Hypothalamus (tissue), 51 donors: ENCODE measurements at places on chromosomes 3 and 15.

- DNase-seq: no peak
Measured at GRCh38 chr15:72851586-72851985, 68.0 kb upstream of the ADPGK start.

DNA sequence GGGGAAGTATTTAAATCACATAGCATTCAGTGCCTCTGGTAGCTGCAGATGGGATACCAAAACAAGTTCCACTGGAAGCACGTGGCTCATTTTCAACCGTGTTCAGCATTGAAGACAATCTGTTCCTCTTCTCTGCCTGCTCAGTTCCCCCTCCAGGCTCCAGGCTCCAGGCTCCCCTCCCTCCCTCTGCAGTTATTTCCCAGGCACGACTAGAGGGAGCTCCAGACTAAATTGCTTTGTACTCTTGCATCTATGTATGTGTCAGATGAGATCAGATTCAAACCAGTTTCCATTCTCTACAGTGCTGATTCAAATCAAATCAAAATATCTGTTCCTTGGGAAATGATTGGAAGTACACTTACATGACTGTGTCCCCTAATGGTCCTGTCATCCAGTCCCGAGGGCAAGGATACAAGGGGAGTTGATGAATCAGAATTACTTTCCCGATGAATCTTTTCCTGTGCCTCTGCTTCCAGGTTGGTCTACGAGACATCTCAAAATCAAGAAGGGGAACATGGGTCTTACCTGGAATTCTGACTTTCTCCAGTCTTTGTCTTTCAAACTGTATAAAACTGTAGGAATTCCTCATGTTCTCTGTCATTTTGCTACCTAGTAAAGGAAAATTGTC, 600.5 kb downstream of the EDEM1 start:
- peak; percentile 5 for DNase-seq

DNA sequence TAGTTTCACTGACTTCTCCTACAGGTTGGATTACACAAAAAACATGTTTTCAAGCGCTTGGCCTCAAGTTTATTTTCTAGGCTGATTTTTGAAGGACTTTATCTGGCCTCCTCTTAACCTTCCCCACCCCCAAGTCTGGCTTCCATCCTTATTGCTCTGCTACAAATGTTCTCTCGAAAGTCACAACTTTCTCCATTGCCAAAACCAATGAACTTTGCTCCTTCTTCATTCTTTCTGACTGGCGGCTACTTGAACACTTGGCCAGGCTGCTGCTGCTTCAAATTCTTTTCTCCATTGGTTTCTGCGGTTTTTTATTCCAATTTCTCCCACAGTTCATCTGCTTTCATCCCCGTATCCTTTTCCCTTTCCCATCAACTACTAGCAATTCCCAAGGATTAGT, 106.6 kb downstream of the TOP2B start:
- no peak for DNase-seq

DNA sequence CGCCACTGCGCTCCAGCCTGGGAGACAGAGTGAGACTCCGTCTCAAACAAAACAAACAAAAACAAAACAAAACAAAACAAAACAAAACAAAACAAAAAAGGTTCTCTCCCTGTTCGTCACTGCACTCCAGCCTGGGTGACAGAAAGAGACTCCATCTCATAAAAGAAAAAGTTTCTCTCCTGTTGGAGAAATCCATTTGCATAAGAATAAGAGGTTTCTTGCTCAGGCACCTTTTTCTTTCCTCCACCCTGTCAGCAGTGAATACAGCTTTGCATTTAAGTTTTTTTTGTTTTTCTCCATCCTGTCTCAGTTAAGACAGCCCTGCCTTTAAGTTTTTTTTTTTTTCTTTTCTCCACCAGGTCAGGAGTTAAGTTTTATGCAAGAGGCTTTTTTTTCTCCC, 109.5 kb downstream of the DPH6 start:
- no peak for DNase-seq

DNA sequence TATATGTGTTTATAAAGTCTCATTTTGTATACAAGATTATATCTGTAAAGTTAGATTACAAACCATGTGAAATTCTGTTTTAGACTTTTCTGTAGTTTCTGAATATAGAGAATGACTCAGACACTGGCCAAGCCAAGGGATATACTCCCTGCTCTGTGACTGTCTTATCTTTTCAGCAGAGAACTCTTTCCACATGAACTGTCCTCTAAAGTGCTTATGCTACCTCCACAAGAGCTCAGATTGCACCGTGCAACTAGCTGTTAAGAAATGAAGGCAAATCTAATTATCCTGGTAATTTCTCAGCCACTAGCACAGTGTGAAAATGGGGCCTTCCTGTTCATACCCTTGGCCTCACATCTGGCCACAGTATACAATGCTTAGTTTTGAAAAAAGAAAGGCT, 44.3 kb upstream of the CPNE4 start:
- no peak for DNase-seq

DNA sequence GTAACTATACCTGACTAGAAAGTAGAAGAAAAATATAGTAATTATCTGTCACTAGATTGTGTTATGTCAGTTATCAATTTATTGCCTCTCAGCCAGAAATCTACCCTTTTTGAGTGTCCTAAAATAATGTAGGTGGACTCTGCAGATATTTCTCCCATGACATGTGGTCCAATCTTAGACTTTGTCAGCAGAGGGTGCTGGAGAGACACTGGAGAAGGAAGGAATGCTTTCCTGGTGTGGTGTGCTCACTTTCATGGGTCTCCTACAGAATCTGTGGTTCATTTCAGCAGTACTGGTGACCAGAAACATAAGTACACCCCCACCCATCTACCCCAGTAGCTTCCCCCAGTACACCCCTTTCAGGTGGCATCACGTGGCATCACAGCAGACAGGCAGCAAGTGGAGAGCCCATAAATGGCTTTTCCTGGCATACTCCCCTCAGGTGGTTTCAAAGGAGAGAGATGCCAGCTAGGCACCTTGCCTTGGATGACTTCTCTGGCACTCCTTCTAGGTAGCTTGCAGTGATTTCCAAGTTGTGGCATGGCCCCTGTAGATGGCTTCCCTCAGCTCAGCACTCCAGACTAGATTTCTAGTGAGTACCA, 114.7 kb downstream of the GADL1 start:
- DNase-seq: no peak

DNA sequence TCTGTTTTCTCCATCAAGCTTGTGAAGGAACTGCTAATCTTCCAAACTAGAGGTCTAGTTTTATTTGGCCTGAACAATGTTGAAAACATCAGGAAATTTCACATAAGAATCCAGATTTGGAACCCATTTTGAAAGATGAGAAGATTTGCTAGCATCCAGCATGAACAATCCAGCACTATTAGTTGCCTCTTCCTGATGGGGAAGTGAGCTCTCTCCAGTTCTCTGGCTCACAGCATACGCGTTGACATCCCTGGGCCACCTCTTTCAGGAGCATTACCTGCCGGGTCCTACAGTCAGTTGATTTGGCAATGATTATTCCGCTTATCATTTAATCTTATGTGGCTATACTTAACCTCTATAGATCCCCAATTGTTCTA, 10.9 kb downstream of the GPR87 start:
- DNase-seq: no peak

DNA sequence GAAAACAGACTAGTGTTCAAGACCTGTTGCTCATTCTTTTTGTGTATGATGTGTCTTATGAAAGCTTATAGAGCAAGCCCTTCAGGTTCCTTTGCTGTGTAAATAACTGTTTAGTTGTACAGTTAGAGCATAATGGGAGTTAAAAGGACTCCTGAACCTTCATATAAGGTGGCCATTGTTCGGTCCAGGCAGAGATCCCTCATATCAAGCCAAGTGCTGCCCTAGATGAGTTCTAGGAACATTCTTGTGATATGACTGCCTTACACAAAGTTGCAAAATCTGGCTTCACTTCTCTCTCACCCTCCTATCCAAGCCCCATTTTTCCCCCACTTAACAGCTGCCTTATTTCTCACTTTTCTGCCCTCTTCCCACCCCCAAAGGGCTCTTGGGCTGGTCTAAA, 26.9 kb downstream of the GYG1 start:
- DNase-seq: no peak

DNA sequence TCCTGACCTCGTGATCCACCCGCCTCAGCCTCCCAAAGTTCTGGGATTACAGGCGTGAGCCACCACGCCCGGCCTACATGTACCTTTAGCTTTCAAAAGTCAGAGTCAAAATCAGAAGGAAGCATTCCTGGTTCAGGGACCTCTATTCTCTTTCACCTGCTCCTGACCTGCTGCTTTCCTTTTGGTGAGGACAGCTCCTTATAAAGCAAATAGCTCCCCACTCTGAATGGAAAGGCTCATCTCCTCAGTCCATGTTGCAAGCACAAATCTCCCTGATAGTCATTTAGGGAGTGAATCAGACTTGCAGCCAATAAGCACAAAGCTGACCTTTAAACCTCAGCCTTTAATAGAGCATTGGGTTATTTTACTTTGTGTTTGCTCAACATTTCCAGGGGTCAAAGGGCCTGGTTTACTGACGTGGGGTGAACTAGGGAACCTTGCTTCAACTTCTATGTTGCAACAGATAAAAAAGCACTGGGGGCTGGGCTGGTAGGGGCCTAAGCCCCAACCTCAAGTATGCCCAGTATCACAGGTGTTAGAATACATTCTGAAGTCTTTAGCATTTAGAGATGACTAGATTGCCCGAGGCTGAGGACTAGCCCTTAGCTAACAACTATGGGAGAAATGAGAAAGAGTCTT, 43.1 kb downstream of the THRB start:
- no peak for DNase-seq

GRCh38 chr3:111314181-111314873, 227.7 kb upstream of the CD96 start:
- no peak for DNase-seq

GRCh38 chr3:23067116-23067515, 136.0 kb upstream of the UBE2E2 start:
- DNase-seq: no peak

GRCh38 chr3:187406927-187407326, 38.7 kb downstream of the RTP4 start:
- no peak for DNase-seq

DNA sequence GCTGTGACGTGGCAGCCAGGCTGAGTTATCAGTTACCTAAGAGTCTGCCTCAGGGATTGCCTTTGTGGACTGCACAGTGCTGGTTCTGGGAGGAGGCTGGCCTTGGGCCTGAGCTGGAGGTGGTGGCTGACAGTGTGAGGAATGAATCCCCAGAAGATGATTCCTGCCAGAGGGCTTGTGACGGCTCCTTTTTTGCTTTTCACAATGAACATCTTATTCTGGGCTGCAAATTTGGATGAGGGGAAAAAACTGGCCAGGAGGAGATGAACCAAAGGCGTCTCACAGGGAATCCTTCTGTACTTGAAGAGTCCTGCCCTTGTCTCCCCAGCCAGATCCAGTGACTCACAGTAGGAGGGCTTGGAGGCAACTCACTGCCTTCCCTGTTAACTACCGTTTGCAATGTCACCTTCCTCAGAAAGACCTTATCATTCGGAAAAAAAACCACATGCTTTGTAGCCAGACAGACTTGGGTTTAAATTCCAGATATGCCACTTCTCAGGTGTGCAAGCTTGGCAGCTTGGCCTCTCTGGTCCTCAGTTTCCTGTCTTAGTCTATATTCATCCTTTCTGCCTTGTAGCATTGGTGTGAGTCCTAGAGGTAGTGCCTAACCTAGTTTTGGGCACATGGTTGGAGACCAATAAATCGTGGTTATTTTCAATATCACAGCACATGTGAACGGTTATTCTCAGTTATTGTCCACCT, 19.1 kb downstream of the ST6GAL1 start:
- no peak for DNase-seq

DNA sequence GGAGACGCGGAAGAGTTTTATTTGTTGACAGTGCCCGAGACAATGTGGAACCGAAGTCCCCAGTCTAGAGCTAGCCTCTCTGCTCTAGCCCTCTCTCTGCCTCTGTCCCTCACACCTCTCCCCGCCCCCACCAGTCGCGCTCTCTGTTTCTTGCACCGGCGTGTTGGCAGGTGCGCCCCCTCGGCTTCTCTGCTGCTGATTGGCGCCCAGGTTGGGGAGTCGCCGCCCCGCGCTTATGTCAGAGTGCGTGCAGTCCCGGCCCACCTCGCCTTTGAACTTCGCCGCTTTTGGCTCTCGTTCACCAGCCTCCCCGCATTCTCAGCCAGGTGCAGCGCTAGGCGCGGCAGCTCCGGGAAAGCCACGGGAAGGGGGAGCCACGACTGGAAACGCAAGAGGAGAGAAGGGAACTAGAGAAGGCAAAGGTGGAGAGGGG, at the start of gene SOX14:
Gene SOX14 (plus strand): TSS at position 315 of the 433 bp plus-strand sequence. CDS start 470 bp downstream, outside the sequence.
- no peak for DNase-seq

- DNase-seq: no peak
Measured at GRCh38 chr3:42491881-42492507, 10.4 kb upstream of the VIPR1 start.

- no peak for DNase-seq
Measured at GRCh38 chr15:62792986-62793751, 249.4 kb upstream of the TPM1 start.

GRCh38 chr3:149860881-149861280, 47.9 kb downstream of the RNF13 start:
- no peak for DNase-seq

GRCh38 chr15:41853831-41854230, 15.2 kb downstream of the PLA2G4B start:
- DNase-seq: no peak

DNA sequence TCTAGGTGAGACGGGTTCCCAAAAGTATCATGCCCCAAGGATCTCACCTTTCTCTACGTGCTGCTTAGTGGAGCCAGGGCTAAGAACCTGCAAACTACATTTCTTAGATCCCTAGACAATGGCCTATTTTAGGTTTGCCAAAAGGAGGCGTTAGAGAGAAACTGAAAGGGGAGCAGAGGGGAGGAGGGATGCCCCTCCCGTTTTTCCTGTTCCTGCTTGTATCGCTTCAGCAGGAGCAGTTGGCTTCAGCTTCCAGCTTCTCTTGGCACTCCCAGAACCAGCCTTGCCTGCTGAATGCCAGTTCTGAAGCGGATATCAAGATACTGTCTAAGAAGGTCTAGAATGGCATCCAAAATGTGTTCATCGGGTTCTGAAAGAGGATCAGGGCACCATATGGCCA, 58.4 kb upstream of the ABHD17C start:
- DNase-seq: no peak
